Erythroblast (primary cell): ENCODE measurements at places on chromosomes 12 and 14.
A peak's percentile ranks its signal among the peaks of the same experiment; 100 is the strongest.

DNA sequence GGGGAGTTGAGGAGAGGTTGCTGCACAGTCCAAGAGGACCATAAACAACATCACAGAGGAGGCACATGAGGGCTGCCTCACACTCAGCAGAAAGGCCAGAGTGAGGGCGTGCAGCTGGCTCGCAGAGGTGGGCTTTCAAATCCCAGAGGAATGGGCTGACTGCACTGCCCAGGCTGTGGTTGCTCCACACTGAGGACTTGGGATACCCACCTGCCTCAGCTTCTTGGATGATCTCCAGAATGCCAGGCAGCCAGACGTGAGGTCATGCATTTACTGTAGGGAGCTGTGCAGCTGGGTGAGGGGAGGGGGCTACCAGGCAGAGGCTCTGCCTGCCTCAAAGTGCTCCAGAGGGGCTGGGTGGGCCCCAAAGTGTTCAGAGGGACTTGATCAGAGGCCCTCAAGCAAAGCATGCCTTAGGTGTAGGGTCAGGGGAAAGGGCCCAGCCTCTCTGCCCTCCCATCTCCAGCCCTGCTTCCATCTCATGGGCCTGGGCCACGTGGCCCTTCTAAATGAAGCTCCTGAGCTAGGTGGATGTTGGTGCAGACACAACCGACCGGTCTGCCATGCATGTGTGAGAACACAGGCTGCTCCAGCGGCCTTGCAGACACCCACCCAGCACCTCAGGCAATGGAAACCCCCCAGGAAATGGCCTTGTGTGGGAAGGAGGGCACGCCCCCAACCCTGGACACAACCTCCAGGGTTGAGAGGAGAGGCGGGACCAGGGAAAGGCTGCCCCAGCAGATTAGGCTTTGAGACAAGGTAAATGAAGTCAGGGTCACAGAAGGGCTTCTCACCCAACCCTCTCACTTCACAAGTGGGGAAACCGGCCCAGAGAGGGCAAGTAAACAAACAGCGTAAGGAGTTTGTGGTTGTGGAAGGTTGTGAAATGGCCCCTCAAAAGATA lies 90.8 kb downstream of the NTF3 start:
- DNase-seq: no peak

GRCh38 chr12:132176920-132177551 lies 32.8 kb downstream of the NOC4L start:
- no peak for DNase-seq

DNA sequence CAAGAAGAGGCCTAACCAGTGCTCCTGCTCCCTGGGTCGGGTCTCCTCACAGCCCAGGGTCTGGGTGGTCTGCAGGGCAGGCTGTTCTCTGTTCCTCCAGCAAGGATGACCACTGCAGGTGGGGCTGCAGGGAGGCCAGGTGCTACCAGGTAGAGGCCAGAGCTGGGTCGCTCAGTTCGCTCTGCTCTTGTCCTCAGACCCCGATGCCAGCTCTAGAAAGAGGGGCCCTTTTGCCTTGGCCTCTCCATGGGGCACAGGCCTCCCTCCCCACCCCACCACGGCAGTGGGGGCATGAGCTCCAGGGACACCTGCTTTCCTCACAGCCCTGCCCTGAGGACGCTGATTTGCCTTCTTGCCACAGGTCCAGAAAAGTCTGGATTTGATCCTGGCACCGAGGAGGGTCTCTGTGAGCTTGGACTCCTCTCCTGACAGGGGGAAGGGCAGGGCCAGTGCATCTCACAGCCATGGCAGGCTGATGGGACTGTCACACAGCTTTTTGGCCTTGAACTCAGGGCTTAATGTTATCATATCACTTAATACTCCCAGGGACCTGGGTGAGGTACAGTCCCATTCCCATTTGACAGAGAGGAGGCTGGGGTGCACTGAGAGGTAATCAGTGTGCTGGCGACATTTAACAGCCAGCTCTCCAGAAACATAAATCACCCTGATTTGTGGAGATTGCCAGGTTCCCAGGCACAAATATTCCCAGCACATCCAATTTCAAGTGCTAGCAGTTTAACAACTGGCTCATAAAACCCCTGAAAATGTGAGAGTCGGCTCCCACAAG lies 273.0 kb upstream of the SFSWAP start:
- no peak for DNase-seq

GRCh38 chr12:15670756-15671155 lies 118.4 kb downstream of the EPS8 start:
- DNase-seq: no peak

DNA sequence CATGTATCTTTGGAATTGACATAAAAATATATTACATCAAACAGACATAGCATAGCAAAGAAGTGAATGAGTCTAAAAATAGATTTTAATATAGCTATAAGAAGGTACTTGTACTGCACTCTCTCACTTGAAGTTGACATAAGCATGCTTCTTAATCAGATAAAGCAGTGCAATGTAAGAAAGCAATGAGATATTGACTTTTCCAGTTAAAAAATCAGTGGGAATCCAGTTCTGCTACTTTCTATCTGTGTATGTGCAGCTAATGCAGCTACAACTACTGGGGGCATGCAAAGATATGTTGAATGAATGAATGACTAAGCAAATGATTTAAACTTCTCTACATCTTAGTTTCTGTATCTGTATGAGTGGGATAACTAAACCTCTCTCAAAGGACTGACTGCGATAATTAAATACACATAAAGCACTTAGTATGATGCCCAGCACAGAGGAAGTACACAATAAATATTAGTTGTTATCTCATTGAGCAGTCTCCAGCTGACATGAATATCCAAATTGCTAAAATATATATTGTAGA lies 10.3 kb downstream of the WASHC3 start:
- DNase-seq: no peak

DNA sequence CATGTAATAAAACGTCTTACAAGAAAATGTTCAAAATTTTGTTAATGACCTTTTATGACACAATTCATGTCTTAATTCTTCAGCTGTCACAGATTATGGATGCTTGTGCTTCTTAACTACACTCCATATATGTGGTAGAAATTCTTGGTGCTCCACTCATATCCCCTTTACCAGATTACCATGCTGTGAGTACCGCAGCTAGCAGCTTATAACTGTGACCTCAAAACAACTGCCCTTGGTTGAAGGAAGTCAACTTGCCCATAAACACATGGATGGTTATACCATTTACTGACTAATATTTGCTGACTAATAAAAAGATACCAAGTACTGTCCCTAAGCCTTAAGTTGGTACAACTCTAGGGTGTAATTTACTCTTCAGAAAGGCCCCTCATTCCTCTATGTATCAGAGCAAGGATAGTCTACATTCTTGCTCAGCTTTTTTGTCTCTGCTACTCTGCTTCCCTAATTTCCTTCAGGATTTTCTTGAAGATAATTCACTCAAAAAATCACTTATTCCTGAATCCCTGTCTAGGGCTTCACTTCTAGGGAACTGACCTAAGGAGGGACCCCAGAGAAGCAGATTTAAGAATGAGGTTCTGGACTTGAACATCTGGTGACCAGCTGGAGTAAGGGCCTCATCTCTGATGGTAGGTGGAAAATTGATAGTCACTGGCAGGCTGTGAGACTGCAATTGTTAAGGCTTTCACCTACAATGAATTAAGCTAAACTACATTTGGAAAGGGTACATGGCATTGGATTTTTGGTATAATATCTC lies 152.3 kb downstream of the SLC6A15 start:
- no peak for DNase-seq

DNA sequence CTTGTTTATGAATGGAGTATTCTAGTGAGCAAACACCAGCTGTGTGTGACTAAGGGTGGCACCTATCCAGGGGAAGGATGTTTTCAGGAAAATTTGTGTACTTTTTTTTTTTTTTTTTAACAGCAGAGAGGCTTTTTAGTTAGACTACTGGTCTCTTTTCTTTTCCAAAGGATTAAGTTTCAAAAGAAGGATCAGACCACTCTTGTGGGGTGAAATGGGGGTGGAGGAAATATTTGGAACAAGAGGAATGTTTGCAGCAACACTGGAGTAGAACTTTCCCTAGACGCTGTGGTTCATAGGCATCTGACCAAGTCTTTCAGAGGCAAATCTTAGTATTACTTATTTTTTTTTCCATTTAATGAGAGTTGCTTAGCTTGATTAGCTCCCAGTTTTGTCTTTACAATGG lies 21.1 kb downstream of the NUBPL start:
- DNase-seq: no peak

DNA sequence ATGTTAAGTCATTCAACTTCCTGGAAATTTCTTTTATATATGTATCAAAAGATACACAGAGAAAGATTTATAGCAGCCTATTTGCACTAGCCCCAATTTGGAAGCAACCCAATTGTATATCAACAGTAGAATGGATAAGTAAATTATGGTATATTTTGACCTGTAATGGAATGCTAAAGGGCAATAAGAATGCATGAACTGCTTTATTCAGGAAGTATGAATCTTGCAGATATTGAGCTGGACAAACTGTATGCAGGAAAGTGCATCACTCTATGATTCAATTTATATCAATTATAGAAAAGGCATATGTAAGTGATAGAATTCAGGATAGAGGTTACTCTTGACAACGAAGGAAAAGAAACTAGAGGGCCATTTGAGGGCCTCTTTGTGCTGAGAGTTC lies 913.1 kb upstream of the FBXO33 start:
- no peak for DNase-seq

DNA sequence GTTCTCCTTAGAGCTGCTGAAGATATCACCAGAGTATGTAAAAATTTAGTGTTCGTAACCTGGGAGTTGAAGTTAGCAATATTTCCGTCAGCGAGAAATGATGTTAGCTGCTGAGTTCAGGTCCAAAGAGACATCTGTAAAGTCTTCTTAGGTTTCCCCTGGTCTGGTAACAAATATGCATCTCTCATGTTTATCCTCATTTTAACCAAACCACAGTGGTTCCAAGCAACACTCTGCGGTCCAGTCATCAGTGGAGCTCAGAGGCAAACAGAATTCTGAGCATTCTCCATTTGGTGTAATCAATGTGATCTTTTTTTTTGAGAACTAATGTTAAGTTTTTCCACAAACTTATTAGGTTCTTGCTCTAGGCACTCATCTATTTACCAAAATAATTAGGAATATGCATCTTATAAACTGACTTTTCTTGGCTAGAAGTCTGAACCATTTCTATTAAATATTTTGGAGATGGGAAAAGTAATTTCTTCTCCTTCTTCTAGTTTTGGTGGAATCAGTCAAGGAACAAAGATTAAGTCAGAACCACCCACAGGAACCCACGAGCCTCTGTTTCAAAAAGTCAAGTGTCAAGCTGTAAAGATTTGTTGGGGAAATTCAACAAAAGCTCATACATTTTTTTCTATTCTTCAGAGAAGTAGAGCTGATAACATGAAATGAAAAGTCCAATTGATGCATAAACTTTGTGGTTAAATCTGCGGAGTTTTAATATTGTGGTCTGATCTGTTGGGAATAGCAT lies 64.7 kb downstream of the IFNG start:
- DNase-seq: no peak

DNA sequence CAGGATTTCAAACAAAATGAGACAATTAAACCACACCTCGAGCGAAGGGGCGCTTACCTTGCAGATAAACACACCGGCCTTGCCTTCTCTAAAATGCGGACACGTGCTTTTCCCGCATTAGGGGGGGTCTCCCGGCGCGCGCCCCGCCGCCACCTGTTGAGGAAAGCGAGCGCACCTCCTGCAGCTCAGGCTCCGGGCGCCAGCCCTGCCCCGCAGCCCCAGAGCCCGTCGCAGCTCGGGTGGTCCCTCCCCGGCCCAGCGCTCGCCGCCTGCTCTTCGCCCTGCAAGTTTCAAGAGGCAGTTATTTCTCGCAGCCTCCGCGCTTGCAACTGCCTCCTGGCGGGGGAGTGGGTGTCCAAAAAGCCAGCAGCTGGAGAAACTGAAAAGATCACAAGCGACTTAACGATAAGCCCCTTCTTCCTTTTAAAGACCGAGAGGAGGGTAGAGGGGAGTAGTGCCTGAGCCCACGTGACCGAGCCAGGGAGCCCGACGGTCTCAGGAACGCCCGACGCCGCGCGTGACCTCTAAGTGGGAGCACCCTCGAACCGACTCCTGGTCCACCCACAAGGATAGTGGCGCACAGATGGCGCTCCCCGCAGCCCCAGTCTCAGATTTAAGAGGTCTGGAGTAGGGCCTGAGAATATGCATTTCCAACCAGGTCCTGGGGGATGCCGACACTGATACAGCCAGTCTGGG lies at the start of gene ESR2:
TSS of gene ESR2 (minus strand) at position 396 of the 696 bp plus-strand sequence. CDS start 11,386 bp downstream, outside the sequence.
- peak; percentile 83 for DNase-seq

DNA sequence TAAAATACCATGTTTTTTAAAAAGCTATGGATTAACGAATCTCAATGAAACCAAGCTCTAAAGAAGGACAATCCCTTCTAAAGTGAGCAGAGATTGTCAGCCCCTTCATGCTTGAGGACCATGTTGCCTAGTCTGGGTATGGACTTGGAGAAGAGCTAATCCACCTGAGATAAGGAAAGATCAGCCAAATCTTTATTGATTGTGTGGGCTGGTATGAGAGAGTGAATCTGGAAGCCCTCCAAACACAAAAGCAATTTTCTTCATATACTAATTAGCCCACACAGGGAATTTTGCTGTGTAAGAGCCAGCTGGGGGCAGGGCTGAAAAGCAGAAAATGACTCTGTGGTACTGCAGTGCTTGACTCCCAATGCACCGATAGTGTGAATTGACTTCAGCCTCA lies 47.4 kb upstream of the DICER1 start:
- DNase-seq: no peak

DNA sequence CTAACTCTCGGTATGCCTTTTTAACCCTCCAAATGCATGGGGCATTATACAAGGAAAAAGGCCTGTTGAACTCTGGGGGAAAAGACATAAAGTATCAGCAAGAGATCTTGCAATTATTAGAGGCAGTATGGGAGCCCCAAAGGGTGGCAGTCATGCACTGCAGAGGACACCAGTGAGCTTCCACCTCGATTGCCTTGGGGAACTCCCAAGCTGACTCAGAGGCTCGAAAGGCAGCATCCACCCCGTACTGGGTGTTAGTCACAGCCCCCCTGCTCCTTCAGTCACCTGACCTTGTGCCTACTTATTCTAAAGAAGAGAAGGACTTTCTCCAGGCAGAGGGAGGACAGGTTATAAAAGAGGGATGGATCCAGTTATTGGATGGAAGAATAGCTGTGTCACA lies 781.4 kb upstream of the TMEM132C start:
- no peak for DNase-seq

DNA sequence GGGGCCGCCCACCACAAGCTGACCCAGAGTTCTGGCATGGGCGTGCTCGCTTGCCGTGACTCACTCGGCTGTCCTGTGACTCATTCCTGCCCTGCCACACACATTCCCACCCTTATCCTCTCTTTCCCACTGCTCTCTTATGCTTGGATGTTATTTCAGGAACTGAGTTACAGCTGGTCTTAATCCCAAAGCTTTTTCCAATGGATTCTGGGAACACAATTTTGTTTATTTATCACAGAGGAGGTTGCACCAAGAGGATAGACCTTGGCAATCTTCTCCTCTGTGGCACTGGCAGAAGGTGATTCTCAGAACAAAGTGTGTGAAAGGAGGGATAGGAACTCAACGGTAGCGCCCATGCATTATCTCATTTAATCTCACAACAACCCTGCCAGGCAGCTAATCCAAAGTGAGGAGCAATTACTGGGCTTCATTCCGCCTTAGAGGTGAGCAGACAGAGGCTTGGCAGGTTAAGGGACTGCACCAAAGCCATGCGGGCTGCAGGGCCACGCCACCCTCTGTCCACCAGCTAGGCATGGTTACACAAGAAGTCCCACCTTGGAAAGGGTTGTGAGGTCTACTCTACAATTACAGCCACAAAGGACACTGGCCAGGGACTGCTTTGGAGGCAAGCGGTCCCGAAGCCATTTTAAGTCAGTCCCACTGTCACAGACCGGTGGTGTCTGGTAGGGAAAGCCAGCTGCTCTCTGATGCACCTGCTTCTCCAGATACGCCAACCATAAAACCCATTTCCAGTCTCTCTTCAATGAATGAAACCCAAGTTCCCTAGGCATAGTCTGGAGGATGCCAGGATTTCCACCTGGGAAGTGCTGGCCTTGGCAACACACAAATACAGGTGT lies 32.9 kb downstream of the SYNE3 start:
- peak; percentile 63 for DNase-seq

GRCh38 chr12:7129287-7129871 lies 690 bp upstream of the RBP5 start:
- no peak for DNase-seq
